Activated naive CD8-positive, alpha-beta T cell treated with anti-CD3 and anti-CD28 coated beads, Interleukin-2, amount 50 U/mL, for 16 hours (primary cell): ENCODE measurements at places on chromosomes 2 and 18.

GRCh38 chr2:152564754-152565551, 152.3 kb downstream of the PRPF40A start:
- DNase-seq, result no peak

GRCh38 chr2:163800951-163801381, 65.2 kb upstream of the FIGN start:
- DNase-seq, result no peak

GRCh38 chr2:36881816-36882215, 84.5 kb downstream of the STRN start:
- DNase-seq, result no peak

- DNase-seq, result no peak
Observed at GRCh38 chr2:100178864-100179263, 36.5 kb upstream of the AFF3 start.

DNA sequence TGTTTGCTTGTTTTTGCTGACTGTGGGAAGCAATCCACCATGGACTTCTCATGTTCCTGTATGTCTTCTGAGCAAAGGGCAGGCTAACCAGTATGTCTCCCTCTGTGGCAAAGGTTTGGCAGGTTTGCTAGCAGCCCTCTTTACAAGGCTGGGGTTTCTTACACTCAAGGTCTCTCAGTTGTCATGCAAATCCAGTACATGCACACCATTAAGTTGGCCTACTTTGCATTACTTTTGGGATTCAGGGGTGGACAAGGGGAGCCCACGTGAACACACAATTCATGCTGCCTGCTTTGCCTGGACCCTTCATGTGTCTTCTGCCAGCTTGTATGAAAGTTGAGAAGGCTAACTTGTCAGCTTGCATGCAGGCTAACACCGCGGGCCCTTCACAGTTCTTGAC, 134.9 kb downstream of the LRRTM4 start:
- no peak for DNase-seq

GRCh38 chr2:88181511-88181910, 11.4 kb downstream of the THNSL2 start:
- DNase-seq, result no peak

- no peak for DNase-seq
Observed at GRCh38 chr2:175175896-175176295, 5.6 kb downstream of the ATP5MC3 start.

- DNase-seq, result no peak
Observed at GRCh38 chr2:60226943-60227342, 326.5 kb downstream of the BCL11A start.

GRCh38 chr18:59068276-59069071, 71.2 kb upstream of the SEC11C start:
- no peak for DNase-seq

DNA sequence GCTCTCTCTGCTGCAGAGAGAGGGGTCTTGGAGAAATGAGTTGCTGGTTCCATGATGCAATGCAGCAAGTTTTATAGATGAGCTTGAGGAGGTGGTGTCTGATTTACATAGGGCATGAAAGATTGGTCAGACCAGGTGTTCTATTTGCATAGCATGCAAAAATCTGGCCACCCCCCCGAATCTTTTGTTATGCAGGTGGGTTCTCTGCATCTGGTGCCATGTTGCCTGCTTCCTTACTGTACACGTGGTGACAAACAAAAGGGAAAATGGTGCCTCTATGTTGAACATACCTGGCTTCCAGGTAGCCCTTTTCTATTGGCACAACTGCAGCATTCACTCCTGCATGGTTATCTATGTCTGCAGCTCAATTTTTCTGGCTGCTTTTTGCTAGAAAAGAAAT, 169.4 kb downstream of the GALNT1 start:
- DNase-seq, result no peak

- no peak for DNase-seq
Observed at GRCh38 chr2:26177122-26177521, 4.2 kb downstream of the GAREM2 start.

GRCh38 chr2:74779587-74780135, 54.3 kb upstream of the HK2 start:
- no peak for DNase-seq

DNA sequence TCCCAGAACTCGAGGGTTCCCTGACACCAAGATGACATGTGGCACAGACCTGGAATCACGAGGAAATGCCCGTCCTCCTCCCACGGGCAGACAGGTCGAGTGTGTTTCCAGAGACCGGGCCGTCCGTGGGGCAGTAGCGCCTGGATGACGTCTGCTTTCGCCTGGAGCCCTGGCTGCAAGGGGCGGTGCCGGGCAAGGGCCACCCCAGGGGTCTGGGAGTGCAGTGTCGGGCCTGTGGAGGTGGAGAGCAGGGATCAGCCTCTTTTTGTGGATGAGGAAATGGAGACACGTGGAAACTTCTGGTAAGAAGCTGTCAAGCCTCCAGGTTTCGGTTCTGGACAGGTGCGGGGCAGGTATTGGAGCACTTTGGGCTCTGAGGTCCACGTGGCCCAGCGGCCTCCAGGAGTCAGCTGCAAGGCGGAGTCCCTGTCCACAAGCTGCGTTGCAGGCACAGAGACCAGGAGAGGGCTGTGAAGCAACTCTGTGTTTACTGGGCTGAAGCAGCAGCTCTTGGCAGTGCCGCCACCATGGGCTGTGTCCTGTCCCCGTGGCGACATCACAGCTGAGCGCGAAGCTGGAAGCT, 25.6 kb downstream of the NFATC1 start:
- no peak for DNase-seq

DNA sequence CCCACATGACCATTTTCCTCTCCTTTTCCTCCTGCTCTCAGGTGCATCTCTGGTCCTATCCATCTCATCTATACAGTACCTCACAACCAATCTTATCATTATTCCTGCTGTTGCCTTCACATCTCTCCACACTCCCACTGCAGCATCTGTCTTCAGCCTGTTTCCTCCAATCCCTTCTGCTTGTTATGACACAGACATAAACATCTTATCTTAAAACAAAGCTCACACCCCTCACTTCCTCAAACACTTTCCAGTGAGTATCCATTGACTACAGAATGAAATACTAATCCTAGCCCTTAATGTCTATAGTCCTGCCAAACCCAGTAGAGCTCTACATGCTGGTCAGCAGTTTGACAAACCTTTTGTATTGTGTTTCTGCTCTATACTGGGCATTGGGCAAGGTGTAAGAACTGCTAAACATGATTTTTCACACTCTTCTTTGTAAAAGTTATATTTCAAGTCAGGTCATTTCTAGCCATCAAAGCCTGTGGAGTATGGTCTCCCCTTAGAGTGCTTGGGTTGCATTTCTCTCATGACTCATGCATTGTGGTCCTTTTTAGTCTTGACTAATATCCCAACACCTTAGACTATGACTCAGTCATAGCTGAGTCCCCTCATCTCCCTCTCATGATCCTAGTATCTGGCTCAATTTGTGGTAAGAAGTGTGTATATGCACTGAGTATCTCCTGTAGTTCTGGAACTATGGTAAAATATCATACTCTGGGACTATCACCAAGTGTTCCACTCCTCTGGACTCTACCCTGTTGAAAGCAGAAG, 187.0 kb downstream of the CYRIA start:
- no peak for DNase-seq

DNA sequence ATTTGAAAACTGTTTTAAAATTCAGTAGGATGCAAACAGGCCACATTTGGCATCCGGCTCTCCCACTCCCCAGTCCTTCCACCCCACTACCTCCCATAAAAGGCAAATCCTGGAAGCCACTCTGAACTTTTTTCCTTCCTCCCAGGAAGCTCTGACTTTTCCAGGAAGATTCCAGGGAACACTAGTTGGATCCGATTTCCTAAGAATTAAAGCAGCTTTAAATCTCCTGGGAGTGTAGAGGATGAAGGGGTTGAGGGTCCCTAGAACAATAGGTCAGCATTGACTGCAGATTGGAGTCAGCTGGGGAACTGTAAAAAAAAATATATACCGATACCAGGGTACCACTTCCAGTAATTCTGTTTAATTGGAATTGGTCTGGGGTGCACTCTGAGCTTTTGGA, 76.9 kb downstream of the CRIM1 start:
- DNase-seq, result no peak

GRCh38 chr2:231469583-231469950, 5.3 kb upstream of the NCL start:
- DNase-seq, result no peak

GRCh38 chr2:235849489-235849888, 318.7 kb downstream of the GBX2 start:
- DNase-seq, result no peak

- no peak for DNase-seq
Observed at GRCh38 chr2:46849046-46849715, 66.4 kb downstream of the MCFD2 start.

DNA sequence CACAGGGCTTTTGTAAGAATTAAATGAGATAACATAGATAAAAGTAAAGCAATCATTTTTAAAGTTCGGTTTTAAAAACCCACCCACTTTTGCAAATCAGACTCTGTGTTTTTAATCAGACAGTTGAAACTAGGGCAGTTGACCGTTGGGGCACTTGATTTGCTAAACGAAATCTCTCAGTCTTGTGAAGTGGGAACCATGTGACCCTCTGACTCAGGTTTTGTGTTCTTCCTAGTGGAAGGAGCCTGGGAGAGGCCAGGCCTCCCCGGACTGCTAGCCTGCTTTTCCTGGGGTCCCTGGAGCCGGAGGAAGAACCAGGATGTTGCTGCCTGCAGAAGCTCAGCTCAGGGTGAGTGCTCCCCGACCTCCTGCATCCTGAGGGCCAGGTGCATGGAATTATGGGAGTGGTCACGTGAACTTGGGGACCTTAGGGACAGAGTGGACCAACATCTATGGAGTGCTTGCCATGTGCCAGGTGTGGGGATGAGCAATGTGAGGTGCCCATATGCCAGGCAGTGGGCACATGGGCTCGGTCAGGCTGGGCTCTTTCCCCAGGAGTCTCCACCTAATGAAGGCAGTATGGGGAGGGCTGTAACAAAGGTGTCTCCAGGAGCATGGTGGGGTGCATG, 3.9 kb downstream of the C2orf72 start:
- DNase-seq, result no peak

- DNase-seq, result no peak
Observed at GRCh38 chr2:43269706-43270105, 43.3 kb upstream of the ZFP36L2 start.

DNA sequence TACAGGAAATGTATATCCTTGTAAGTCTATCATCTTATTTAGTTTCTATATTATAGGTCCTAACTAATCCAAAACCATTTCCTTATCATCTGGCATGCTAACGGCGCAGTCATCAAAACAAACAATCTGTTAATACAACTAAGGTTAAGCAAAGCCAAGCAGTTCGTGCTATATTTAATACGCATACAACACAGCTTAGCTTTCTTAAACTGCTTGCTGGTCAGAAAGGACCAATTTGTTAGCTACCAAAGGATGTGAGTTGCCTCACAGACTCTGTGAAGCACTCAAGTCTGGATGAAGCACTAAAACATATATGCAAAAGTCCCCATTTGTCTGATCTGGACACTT, 67.0 kb downstream of the ZEB2 start:
- DNase-seq, result no peak

- no peak for DNase-seq
Observed at GRCh38 chr2:64192664-64193105, 48.5 kb upstream of the PELI1 start.

GRCh38 chr2:134348239-134348638, 94.4 kb downstream of the MGAT5 start:
- no peak for DNase-seq

- no peak for DNase-seq
Observed at GRCh38 chr2:144983107-144983506, 463.2 kb upstream of the ZEB2 start.

- no peak for DNase-seq
Observed at GRCh38 chr2:240356700-240357640, 78.5 kb upstream of the GPC1 start.

- no peak for DNase-seq
Observed at GRCh38 chr2:239943991-239944631, 81.0 kb downstream of the NDUFA10 start.

DNA sequence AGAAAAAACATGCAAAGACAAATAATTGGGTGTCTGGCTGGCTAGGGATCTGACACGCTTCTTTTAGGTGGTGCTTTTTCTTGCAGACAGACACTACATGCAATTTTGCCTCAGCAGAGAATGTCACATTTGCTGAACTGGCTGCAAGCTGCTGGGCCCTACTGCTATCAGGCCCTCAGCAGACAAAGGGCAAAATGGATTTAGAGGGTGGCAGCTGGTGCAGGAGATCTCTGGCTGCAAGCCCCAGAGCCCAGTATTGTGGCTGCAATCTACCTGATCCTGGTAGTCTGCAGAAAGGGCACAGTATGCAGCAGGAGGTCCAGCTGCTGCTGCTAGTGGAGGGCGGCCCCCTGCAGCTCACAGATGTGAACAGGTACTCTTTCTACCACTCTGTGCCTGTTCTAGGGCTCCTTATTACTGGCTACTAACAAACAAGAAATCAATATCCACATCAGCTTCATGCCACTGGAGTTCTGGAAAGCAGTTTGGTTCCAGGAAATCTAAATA, 796.7 kb upstream of the CELF4 start:
- no peak for DNase-seq

DNA sequence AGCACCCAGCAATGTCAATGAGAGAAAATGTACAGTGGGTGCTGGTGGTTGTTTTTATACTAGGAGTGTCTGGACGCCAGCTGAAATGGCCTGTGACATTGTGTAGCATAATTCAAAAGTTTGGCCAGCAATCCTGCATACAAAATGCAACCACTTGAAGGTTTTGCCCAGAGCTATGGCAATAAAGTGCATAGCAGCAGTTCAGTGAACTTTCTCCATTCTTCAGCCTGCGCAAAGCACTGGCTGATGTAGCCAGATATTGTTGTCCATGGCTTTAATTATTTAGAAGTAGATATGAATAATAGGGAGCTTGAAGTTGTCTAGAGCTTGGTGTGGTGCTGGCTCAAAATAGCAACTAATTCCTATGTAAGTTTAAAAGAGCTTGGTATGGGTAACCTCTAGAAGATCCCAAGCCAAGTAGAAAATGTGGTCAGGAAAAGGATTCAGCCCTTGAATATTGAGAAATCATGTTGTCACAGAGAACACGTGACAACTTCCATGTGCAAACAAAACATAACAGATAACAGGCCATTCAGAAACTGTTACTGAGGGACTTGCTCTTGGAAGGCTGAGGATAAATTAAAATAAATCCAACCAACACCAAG, 33.3 kb upstream of the PGAP1 start:
- no peak for DNase-seq

GRCh38 chr2:37563375-37564015, 107.9 kb downstream of the CDC42EP3 start:
- no peak for DNase-seq

- DNase-seq, result no peak
Observed at GRCh38 chr2:36633470-36634092, 35.6 kb upstream of the FEZ2 start.

DNA sequence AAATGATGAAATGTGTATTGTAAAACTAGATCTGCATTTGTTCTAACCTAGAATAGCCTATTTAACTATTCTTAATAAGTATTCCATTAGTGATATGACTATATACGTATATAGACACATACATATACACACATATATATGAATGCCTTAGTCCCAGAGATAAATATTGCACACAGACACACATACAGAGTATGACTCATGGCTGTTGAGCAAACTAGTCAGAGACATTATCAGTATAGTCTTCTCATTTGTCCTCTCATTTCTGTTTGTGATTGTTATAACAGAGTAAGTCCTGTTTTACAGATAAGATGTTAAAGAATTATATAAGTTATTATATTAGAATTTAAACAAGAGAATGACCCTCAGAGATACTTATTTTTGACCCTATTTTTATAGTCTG, 202.5 kb downstream of the CCDC102B start:
- no peak for DNase-seq
